T-helper 1 cell (primary cell): ENCODE measurements at places on chromosomes 1 and 21.
A peak's percentile ranks its signal among the peaks of the same experiment; 100 is the strongest.

GRCh38 chr1:184768467-184768866 lies 13.8 kb upstream of the EDEM3 start:
- DNase-seq = no peak

DNA sequence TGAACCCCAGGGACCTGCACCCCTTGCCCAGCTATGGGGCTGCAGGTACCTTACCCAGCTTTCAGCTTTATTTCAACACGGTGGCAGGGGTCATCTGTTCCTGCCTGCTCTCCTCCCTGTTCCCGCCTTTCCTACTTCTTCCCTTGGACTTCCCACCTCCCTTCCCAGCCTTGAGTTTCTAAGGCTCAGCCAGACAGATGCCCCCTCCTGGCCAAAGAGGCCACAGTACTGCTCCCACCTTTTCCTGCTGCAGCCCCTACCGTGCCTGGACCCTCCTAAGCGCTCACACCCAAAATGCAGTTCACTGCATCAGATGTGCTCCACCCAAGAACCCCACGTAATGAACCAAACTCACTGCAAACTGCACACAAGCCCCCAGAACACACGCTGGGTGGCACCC lies 7.7 kb downstream of the NOC2L start:
- DNase-seq = no peak

GRCh38 chr1:2539312-2539907 lies 9.3 kb upstream of the HES5 start:
- no peak for DNase-seq

GRCh38 chr1:28512058-28512611 lies 6.3 kb downstream of the RCC1 start:
- no peak for DNase-seq

DNA sequence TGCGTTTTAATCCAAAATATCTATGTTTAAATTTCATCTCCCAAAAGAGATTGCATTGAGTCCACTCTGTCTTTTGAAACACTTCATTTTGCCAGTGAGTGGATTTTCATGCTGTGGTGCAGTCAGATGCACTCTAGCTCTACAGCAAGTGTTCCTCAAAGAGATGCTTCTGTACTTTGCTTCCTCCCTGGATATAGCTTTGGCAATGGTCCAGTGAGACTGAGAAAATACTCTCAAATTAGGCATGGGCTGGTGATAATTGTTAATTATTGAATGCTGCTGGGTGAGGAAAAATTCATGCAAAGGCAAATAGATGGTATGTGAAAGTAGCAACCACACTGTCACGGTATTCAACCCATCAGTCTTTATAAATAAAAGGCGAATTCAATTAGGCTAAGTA lies 396.9 kb downstream of the ADGRL2 start:
- DNase-seq = no peak

DNA sequence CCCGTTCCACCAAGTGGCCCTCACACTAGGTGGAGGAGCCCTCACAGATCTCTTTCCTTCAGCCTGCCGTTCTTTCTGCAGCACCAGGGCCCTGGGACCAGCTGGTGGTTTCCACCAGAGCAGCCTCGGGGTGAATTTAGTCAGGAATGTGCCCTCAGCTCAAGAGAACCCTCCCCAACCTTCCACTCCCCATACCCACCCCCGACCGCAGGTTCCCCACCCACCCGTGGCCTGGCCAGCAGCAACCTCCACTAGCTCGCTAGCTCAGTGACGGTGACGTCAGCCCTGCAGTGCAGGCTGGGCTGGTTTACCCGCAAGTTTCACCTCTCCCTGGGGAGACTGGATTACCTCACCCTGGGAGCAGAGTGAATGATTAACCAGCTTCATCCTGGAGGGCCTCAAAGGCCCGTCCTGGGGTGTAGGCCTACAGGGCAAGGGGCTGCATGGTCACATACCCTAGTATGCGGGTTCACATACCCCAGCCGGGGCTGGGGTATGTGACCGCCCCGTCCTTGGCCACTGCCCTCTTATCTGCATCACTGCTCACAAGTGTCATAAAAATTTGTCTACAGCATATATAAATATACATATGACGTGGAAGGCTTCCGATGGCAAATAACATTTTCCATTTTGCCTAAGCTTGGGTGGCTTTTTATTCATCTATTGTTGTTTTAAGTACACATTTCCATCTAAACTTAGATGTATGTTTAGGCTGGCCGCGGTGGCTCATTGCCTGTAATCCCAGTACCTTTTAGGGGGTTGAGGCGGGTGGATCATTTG lies 24.5 kb downstream of the ELF3 start:
- DNase-seq = no peak

- no peak for DNase-seq
Measured at GRCh38 chr21:29730281-29730680, 209.5 kb downstream of the GRIK1 start.

DNA sequence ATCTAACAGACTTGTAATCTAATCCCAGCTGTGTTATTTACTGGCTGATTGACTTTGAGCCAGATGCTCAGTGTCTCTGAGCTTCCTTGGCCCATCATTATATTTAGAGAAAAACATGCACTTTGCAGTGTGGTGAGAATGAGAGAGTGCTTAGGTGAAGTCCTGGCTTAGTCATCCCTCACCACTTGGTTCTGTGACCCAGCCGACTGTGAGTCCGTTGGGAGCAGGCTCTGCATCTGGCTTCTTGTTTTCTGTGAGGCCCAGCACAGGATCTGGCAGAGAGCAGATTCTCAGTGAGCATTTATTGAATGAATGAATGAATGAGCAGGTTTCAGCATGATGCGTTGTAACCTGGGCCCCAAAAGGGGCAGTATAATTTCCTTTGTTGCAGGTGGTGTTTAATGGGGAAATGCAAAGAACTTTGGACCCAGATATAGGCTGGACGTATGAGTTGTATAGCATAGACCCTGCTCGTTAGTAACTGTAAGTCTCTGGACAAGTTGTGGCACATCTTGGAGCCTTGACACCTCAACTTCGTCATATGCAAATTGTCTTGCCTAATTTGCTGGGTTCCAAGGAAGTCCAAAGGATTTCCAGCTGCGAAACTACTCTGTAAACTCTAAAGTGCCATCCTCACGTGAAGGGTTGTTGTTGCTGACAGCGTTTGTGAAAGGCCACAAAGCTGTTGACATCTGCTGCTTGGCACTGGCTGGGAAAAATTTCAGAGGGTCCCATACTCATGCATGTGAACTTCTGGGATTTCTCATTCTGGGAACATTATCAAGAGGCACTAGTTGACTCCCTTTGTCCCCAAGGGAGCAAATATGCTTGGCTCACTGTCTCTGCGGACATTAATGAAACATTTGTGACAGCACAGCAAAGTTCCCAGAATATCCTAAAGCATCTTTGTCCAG lies 138.8 kb upstream of the USP24 start:
- no peak for DNase-seq

DNA sequence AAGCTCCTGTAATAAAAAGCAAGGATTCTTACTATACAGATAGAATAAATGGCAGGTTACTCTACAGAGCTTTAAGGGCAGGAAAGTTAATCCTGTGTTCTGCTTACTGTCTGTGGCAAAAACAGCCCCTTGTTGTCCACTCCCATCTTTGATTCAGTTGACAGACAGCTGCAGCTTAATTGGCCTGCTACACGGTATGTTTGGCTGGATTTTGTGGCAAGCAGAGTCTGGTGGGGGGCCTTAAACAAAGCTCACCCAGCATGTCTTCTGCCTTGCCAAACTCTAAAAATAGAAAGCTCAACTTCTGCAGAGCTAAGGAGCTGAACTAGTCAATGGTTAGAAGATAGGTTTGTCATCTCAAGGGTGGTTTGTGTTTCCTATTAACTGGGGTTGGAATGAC lies 407.2 kb downstream of the HLX start:
- DNase-seq = no peak

DNA sequence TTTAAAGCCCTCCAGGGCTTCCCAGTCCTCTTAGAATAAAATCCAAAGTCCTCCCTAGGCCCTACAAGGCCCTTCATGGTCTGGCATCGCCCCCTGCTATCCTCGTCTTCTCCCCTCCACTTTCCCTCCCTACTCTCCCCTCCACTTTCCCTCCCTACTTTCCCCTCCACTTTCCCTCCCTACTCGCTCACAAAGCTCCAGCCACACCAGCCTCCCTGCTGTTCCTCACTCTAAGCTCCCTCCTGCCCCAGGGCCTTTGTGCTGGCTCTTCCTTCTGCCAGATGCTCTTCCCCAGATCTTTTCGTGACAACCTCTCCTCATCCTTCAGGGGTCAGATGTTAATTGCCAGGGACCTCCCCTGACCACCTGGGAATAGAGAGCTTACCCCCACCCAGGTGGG lies 12.8 kb downstream of the ARHGEF19 start:
- no peak for DNase-seq

GRCh38 chr1:56547977-56548376 lies 31.4 kb downstream of the PLPP3 start:
- no peak for DNase-seq

- no peak for DNase-seq
Measured at GRCh38 chr1:64703600-64703999, 41.3 kb upstream of the RAVER2 start.

DNA sequence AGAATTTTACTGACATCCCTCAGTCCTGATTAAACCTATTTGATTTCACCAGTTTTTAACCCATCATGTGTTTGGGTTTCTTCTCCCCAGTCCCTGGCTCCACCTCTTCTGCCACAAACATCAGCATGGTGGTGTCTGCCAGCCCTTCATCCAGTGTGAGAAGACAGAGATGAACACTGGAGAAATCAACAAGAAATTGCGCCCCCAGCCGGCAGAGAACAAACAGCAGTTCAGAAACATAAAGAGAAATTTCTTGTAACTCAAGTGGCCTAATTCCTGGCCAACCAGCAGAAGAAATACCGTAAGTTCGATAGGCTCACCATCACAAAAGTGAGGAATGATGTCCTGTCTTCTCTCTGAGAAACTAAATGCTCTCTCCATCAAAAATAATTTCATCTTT lies 18.3 kb downstream of the S100A11 start:
- DNase-seq = no peak

GRCh38 chr1:246383239-246383589 lies 123.9 kb downstream of the SMYD3 start:
- no peak for DNase-seq

- no peak for DNase-seq
Measured at GRCh38 chr1:147168626-147169058, 3.6 kb downstream of the PRKAB2 start.

DNA sequence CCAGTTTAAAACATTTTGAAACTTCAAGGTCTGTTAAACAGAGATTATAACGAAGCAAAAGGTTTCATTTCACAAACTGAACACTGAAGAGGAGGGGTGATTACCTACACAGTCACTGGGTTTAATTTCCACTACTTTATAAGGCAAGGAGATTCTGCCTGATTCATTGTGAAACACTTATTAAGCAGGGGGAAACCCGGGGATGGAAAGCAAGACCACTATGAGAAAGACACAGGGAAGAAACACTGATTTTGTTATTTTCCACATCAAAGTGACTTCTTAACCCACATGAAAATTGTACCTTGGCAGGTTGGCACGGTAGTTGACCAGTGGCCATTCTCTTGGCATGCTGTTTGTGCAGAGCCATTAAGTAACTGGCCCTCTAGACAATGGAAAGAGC lies 8.1 kb upstream of the F5 start:
- DNase-seq = no peak

DNA sequence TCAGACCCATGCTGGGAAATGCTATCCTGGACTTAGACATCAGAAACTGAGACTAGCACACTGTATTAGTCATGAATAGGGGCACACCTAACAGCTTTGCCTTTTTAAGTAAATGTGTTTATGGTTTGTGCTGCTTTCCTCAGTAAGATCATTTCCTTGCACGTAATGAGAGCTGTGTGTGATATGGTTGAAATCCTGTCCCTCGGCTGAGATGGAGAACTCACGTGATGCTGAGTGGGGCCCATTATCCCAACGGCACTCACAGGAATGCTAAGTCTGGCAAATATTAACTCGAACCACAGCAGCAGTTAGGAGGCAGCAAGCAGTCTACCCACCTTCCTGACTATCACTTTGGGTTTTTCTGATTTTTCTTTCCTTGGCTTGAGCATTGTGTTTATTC lies 38.2 kb downstream of the BCL9 start:
- no peak for DNase-seq

DNA sequence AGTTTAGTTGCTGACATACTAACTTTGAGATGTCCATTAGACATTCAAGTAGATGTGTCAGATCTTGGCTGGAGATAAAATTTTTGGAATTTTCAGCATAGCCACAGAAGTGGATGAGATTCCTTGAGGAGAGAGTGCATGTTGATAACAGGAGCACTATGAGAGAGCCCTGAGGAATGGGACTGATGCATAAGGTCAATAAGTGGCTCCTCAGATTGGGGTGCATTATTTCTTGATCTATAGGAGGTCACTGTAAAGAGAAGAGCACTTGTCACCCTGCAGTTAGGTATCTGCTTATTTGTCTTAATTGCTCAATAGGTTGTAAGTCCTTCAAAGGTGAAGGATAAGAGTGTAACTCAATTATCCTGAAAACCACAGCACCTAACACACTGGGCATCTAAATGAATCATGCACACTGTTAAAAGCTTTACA lies 52.0 kb upstream of the TACSTD2 start:
- DNase-seq = no peak

- DNase-seq = no peak
Measured at GRCh38 chr1:186948535-186948934, 119.8 kb downstream of the PLA2G4A start.

GRCh38 chr21:14773777-14774345 lies 227.7 kb upstream of the SAMSN1 start:
- DNase-seq = peak; percentile 50

GRCh38 chr1:62358665-62359373 lies 39.6 kb upstream of the KANK4 start:
- no peak for DNase-seq

GRCh38 chr1:165254376-165254775 lies 102.1 kb downstream of the LMX1A start:
- no peak for DNase-seq

GRCh38 chr1:231518485-231519034 lies 9.9 kb upstream of the TSNAX start:
- DNase-seq = no peak

DNA sequence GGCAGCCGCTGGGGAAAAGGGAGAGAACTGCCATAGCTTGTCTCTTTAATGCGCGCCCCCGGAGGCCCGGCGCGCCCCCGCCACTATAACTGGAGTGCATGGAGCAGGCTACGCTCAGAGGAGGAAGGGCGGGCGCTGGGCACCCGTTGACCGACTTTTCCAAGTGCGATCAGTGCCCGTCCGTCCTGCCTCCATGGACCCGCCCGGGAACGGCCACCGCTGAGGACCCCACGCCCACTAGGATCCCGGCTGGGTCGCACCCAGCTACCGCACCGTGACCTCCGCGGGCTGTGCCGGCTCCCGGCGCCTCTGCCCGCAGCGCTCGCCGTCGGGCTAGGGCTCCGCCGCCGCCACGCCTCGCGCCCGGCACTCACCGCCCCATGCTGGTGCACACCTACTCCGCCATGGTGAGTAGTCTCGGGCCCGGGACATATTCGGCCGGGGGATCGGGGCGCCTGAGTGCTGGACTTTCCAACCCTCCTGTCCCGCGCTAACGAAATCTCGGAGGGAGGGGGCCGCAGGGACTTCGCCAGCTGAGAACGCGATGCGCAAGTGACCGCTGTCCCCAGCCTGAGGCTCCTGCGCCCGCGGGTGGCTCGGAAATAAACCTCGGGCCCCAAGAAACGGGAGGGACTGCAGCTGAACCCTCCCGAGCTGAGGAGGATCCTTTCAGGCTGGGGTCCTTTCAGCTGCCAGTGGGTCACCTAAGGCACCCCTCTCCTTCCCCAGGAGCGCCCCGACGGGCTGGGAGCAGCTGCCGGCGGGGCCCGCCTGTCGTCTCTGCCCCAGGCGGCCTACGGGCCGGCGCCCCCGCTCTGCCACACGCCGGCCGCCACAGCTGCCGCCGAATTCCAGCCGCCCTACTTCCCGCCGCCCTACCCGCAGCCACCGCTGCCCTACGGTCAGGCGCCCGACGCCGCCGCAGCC lies at the start of gene TFAP2E:
Gene TFAP2E, plus strand, starts transcription at position 117 of the 927 bp plus-strand sequence. Its CDS starts 264 bp downstream, at position 381.
- DNase-seq = no peak

GRCh38 chr1:20367116-20367585 lies 76.5 kb downstream of the VWA5B1 start:
- DNase-seq = no peak
